Osteoblast (primary cell): ENCODE measurements at places on chromosomes 2 and 18. TPM values are rescaled to one million over a fixed set of nuclear protein-coding genes. Genes with fewer than 3 reads are reported as not detected.

GRCh38 chr2:101267671-101268656 is 15.3 kb downstream of the CNOT11 start:
- no peak for DNase-seq

DNA sequence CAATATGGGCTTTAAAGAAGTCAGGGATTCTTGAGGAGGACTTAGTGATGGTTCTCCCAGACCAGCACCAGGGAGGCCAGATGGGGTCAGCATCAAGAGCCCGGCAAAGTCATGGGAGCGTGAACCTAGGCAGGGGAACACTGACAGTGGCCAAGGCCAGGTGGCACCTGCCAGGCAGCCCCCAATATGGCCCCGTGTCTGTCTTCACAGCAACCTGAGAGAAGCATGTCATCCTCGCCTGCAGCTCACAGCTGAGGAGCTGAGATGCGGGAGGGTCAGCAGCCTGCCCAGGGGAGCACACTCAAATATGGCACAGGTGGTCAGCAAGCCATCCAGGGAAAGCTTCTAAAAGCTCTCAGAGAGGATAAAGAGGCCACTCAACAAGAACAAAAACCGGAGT is 105.7 kb upstream of the GPC1 start:
- peak; percentile 43 for DNase-seq

- DNase-seq: no peak
Observed at GRCh38 chr2:223668302-223668998, 66.3 kb upstream of the SCG2 start.

DNA sequence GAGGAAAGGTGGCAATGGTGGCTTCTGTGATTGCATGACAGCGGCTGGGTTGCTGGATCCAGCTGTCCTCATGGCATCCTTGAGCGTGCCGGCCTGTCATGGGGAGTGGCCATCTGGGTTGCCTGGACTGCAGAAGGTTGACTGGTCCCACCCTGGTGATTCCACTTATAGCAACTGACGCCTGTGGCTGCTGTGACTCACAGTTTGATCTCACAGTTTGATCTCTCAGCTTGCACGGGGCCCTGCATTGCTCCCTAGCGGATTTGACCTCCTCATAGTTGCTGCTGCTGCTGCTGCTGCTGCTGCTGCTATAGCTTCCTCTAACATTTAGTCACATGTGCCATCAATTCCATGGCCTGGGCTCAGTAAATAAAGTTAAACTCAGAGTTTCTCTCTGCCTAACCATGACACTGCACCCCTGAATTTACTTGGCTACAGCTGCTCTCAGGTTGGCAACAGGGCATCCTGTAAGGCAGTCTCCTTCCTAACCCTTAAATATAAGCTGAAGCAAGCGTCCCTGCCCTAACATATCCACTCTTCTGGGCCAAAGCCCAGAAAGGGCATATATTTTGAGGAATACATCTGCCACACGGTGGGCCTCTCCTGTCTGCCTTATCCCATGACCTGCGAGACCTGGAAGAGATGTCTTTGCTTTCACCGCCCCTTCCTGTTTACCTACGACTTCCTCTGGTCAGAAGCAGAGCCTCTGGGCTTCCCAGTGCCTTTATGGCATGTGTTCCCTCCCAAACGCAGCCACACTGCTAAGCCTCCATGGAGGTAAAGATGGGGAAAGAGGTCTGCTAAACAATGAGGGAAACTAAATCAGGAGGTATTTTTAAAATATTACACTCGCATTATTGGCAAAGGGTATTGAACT is 37.8 kb upstream of the CCDC150 start:
- DNase-seq: peak; percentile 93

The SCG2 gene
- 2.2 and 2.4 TPM in 2 replicates for total RNA-seq

- no peak for DNase-seq
Observed at GRCh38 chr18:24850532-24850931, 390.1 kb downstream of the HRH4 start.

The ARHGAP15 gene
- total RNA-seq: 0.88 and 2.2 TPM in 2 replicates

The NAT8 gene
- not detected in 2 replicates for total RNA-seq

GRCh38 chr2:169961911-169962310 is 134.7 kb downstream of the UBR3 start:
- DNase-seq: peak; percentile 25

DNA sequence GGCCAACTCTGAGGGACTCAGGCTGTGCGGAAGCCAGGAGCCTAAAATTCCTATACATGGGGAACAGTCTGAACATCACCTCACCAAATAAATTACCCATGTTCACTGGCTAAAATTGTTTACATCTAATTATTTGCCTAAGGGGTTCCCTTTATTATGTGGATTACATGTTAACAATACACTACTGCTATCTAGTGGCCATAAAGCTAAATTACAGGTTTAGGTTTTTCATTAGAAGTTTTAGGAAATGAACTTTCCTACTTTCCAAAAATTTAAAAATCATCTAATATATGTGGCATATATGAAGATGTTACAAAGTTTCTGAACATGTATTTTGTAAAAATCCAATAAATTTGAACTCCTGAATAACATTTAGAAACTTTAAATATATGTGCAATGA is 40.3 kb downstream of the PLA2R1 start:
- DNase-seq: peak; percentile 74

DNA sequence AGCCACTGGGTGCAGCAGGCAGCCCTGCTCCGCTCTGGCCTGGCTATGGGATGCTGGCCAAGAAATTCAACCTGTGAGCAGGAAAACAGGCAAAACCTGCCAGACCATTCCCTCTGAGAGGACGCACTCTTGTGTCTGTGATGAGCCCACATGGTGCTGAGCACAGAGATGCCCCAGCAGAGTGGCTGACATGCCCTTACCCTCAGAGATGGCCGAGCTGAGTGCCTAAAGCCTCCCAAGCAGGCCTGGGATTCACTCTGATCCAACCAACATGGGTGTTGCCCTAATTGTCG is 34.3 kb upstream of the TAF1B start:
- DNase-seq: no peak

DNA sequence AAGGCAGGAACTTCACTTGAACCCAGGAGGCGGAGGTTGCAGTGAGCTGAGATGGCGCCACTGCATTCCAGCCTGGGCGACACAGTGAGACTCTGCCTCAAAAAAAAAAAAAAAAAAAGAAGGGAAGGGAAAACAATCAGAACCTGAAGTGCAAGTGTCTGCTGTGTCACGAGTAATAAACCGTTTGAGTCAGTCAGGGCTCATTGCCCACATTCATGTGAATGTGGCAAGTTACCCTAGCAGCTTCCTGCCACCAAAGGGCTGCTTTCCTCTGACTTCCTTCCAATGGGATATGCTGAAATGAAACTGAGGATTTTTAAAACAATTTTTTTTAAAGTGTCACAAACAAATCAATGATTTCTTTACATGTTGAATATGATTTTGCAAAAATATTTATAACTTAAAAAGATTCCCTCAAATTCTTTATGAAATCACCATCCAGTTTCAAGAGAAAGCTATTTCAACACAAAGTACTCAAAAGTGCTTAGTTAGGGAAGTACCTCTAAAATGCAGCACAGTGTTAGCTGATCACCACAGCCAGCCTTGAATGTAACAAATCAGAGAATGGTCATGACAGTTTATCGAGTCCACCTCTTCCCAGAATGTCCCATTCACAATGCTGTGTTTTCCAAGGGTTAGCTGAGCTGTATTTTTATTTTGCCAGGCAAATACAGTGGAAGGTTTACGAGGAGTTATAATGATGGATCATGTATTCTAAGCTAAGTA is 36.4 kb downstream of the WDSUB1 start:
- DNase-seq: peak; percentile 91

- no peak for DNase-seq
Observed at GRCh38 chr2:152544638-152545037, 172.6 kb downstream of the PRPF40A start.

The GRB14 gene
- 0.72 and 0.88 TPM in 2 replicates for total RNA-seq

DNA sequence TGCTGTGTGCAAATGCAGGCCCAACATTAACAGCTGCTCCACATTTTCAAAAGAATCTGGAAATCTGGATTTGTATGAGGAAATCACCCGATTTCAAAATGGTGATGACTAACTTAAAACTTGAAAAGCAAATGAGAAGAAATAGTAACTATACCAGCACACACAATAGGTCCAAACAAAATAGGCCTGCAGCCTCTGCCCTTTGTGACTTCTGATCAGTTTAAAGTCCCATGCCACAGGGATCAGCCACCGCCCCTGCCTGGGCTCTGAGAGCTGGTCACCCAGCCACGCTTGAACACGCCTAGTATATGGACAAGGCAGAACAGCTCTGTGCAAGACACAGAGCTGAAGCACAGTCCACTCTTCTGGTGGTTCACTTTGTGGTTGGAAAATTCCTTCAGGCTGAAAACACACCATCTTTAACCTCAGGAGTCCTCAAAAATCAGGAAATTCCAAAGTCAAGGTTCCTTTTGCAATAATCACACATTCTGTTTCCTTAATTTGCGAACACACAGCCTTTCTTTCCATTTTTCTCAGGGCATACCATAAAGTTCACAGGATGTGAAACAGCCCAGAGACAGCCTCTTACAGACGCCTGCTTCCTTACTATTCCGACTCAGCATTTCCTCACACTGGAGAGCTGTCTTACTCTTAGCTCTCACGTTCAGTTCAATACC is 150.1 kb upstream of the RIOK3 start:
- peak; percentile 84 for DNase-seq

GRCh38 chr2:121211251-121211650 is 73.8 kb downstream of the TFCP2L1 start:
- DNase-seq: no peak

The NDUFV2 gene
- 95.9 and 102 TPM in 2 replicates for total RNA-seq

The DSC3 gene
- under 0.01 TPM in 2 replicates for total RNA-seq

The SCLY gene
- total RNA-seq: 11.6 and 12.4 TPM in 2 replicates

DNA sequence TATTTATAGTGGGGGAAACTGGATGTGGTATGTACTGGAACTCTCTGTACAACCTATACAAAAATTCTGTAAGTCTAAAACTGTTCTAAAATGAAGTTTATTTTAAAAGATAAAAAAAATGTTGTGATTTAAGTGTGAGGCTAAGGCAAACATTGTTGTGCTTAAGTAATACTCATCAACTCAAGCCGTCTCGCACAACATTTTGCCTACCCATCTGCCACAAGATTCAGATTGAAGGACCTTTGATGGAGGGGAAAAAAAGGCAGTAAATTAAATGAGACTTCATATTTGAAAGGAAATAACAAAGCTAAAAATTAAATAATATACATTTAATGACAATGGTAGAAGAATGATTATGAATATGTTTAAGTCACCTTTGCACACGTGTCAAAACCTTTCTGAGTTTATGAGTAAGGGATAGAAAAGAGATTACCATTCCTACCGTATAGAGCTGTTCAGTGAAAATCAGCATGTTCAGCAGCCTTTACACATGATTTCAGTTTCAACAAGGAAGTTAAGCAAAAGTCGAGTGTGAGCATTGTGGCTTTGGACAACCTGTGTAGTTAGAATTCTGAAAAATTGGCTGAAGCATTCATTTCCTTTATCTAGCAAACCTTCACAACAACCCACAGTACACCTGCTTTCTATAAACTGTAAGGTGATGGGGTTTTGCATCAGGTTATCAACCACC is 499.3 kb downstream of the IRS1 start:
- no peak for DNase-seq

The UGT1A3 gene
- total RNA-seq: not detected in 2 replicates

GRCh38 chr2:180247658-180248057 is 240.6 kb upstream of the CWC22 start:
- no peak for DNase-seq

The SP140 gene
- total RNA-seq: under 0.01 and 0.36 TPM in 2 replicates

The OLA1 gene
- total RNA-seq: 79.3 and 96.1 TPM in 2 replicates

- no peak for DNase-seq
Observed at GRCh38 chr2:33984131-33984530, 385.0 kb upstream of the FAM98A start.

DNA sequence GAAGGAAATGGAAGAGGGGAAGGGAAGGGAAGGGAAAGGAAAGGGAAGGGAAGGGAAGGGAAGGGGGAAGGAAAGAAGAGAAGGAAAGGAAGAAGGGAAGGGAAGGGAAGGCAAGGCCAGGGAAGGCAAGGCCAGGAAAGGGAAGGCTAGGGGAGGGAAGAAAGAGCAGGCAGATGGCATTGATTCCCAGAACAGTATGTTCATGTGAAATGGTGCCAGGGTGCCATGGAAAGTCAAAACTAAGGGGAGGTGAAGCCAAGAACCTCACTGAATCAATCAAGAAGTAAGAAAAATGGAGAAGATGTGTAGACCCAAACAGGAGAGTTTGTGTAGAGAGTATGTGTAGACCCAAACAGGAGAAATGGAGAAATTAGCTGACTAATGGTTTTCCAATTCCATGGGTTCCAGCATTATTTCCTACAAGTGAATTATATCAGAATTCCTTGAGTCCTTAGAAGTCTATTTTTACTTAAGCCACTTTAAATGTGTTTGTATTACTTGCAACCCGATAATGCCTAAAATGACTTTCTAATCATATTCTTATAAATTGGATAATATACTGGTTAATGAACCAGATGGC is 367.6 kb downstream of the TXNL1 start:
- no peak for DNase-seq

GRCh38 chr2:238038203-238038602 is 22.6 kb upstream of the SCLY start:
- DNase-seq: no peak

DNA sequence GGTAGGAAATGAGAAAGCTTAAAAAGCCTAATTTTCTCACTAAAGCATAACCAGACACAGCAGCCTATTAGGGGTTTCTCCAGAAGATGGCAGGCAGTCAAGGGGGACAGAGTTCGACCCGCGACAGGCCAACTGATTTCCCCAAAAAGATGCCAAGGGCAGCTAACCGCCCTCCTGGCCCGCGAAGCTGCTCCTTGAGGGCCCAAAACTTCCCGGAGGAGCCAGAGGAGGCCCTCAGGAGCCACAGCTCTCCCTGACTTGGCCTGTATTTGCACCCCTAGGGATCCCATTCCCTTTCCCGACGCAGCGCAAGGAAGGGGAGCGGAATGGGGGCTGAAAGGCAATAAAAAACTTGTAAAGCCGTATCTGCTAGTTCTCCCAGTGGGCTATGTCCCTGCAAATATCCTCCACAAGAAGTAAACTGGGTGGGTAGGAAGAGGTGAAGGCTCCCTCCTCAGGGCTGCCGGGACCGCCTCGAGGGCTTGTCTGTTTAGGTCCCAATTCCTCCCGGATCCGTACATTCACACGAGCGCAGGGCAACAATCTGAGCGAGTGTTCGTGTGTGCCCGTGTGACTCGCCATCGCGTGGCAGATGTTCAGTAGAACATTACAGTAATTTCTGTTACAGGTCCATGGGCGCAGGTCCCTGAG is 756 bp upstream of the NAGK start:
- peak; percentile 85 for DNase-seq

The TGFA gene
- total RNA-seq: not detected in 2 replicates

The GKN2 gene
- total RNA-seq: not detected in 2 replicates

The BMP10 gene
- not detected in 2 replicates for total RNA-seq

DNA sequence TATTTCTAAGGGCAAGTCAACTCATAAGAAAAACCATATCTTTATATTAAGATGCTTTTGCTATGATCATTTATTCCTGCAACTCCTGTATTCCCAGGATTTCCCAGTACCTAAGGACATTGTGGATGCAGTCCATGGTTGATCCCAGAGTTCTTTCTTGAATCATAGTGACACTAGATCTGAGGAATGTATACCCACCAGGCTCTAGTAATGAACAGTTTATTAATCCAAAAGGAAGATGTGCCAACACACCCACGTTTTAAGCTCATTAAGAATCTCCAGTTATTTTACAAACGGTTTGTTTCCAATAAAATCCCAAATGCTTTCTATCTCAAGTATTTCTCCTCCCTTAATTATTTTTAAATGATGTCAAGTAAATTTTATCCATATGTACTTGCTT is 210.8 kb upstream of the ZEB2 start:
- no peak for DNase-seq
